ENCODE measurements at places on chromosomes 2 and 18.

- DNase-seq = no peak
These were observed 16.6 kb upstream of the ASPRV1 start for GRCh38 chr2:69977906-69978482.

- DNase-seq = no peak
These were observed 145.1 kb upstream of the PID1 start for GRCh38 chr2:229416116-229416694.

DNA sequence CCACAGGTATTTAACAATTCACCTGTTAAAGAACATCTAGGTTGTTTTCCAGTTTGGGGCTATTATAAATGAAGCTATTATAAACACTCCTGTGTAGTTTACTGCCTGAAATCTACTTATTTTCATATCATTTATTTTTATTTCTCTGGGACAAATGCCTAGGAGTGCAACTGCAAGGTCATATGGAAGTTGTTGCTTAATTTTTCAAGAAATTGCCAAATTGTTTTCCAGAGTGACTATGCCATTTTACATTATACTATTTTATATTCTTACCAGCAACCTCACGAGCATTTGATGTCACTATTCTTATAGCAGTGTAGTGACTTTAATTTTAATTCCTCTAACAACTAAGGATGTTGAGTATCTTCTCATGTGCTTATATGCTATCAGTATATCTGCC lies 298.4 kb downstream of the EXOC6B start:
- DNase-seq = no peak

DNA sequence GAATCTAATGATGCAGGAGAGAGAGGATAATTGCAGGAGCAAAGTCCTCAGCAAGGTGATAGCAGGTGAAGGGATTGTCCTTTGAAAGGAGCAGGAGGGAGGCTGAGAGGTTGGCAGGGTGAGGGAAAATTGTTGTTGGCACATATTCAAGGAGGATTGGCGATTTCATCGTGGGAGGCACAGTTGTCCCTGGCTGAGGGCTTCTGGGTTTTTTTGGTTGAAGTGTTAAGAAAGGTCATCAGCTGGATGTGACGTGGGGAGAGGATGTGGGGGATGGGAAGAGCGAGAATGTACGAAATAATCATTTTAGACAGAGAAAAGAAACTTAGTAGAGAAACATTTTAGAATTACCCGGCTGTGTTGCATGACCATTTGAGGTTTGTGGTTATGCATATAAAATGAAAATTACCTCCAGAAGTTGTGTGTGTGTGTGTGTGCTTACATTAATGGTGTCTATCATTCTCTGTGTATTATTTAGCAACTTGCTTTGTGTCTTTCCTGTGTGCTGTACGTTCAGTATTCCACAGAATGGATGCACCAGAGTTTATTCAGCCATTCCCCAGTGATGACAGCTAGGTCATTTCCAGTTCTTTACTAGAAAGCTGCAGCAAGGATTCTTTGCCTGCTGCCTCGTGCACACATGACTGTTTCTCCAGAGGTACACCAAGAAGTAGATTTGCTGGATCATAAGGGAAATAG lies 67.6 kb downstream of the SDC1 start:
- DNase-seq = peak; percentile 80

DNA sequence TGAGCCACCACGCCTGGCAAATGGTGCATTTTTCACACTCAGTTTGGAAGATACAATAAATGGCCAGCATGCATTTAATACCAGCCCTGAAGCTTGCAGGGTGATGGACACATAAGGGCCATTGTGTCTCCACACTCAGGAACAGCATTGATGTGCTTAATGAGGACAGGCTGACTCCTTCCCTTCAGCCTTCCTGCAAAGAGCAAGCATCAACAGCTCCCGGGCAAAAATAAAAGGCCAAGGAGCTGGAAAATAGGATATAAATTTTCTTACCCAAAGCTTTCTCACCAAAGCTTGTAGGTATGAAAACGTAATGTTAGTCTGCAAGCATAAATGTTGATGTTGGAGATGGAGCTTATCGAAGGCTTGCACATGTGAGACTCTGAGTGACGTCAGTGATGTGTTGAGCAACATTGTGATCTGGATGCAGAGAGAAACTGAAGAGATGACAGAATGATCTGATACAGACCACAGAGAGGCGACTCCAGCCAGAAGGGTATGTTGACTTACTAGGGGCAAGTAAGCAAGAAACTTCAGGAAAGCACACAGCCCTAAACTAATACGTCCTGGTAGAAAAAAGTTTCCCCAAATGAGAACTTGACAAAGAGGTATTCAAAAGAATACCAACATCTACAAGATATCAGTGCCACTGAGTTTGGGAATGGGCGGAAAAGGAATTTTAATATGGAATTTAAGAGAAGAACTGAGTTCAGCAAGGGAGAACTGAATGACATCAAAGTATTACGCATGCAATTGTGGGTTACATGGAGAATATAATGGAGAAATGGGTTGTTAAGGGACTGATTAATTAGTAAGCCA lies 256.5 kb downstream of the TGIF1 start:
- no peak for DNase-seq

All from NCI-H146 (cell line).